ENCODE measurements at places on chromosomes 1 and 21. TPM values are rescaled to one million over a fixed set of nuclear protein-coding genes. Genes with fewer than 3 reads are reported as not detected.
A peak's percentile ranks its signal among the peaks of the same experiment; 100 is the strongest.

OR2T2 gene
- total RNA-seq = not detected

- peaks cover 7% of the 10 kb centered on the region for H3K27me3 ChIP-seq
- no peak overlapping the region for H3K4me3 ChIP-seq
- DNase-seq = no peak
- H3K4me1 ChIP-seq = no peaks in the 10 kb centered on the region
- no peaks in the 10 kb centered on the region for H3K36me3 ChIP-seq
- H3K27ac ChIP-seq = no peak overlapping the region
Measured at GRCh38 chr1:25033030-25033827, 103.2 kb upstream of the RUNX3 start.

CELSR2 gene
- 13.8 TPM for total RNA-seq

DNA sequence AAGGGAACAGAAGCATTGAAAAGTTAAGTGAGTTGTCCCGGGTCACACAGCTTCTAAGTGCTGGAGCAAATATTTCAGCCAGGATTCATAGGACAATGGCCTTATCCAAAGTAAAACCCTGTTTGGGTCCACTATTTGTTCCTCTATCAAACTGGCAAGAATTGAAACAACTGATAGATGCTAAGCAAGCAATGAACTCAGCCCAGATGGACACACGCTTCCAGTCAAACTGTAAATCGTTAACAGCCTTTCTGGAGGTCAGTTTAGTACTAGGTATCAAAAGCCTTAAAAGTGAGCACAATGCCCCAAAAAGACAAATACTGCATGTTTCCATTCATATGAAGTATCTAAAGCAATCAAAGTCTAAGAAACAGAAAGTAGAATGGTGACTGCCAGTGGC lies 779 bp upstream of the SVBP start:
- H3K36me3 ChIP-seq = no peaks in the 10 kb centered on the region
- no peak overlapping the region for H3K27ac ChIP-seq
- no peak for DNase-seq
- peaks cover 7% of the 10 kb centered on the region for H3K4me1 ChIP-seq
- no peaks in the 10 kb centered on the region for H3K27me3 ChIP-seq

DNA sequence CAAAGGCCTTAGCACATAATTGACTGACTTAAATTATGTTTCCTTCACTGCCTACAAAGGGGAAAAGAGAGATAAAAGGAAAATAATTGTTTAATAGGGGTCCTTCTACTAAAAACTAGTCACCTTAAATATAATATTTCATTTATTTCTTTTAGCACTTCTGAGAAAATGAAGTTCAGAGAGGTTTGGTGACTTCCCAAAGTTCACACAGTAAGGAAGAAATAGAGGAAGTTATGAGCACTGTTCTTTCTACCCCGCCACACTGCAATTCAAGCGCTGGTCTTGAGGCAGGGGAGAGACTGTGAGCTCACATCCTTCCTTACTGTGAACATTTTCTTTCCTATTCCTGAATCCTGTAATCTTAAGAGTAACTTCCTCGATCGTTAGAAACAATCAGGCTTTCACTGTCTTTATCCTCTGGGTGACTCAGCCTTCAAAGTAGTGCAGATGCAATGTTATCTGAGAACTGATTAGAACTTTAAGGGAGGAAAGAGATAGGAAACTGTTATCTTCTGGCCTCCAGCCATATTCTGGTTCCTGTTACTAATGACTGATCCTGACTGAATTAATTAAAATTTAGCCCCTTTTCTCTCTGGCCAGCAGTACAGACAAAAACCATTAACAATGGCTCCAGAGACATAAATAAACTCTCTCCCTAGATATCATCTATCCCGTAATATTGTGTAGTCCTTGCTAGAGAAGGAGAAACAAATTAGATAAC lies 6.8 kb downstream of the RGS5 start:
- H3K4me1 ChIP-seq = no peaks in the 10 kb centered on the region
- H3K27ac ChIP-seq = no peak overlapping the region
- no peak overlapping the region for H3K4me3 ChIP-seq
- DNase-seq = no peak

DNA sequence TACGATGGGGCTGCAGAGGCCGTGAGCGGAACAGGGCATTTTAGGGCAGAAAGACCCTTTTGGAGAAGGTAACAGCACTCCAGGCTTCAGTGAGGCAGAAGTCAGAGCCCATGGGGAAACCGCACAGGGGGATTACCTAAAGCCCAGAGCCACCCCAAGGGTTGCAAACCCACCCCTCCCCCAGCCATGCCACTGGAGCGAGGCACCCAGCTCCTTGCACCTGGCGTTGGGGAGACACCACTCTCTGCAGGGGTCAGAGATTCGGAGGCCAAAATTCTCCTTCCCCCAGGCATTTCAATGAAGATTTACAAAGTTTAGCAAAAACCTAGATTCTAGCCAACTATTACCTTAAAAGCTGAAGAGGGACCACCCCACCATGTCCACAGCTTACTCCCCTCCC lies 38.4 kb upstream of the CCDC27 start:
- H3K4me1 ChIP-seq = no peaks in the 10 kb centered on the region
- H3K27me3 ChIP-seq = no peaks in the 10 kb centered on the region
- no peak overlapping the region for H3K4me3 ChIP-seq
- H3K36me3 ChIP-seq = no peaks in the 10 kb centered on the region
- H3K27ac ChIP-seq = peak overlapping the region; percentile 87
- DNase-seq = no peak

GRCh38 chr21:29155118-29155932 lies 24.9 kb downstream of the MAP3K7CL start:
- no peaks in the 10 kb centered on the region for H3K4me1 ChIP-seq
- peak overlapping the region; percentile 14 for H3K4me3 ChIP-seq
- H3K27me3 ChIP-seq = no peaks in the 10 kb centered on the region
- peak; percentile 52 for DNase-seq

CORT gene
- not detected for total RNA-seq

- H3K36me3 ChIP-seq = no peaks in the 10 kb centered on the region
- no peak overlapping the region for H3K27ac ChIP-seq
- H3K4me3 ChIP-seq = no peak overlapping the region
- no peaks in the 10 kb centered on the region for H3K4me1 ChIP-seq
Measured at GRCh38 chr21:42565886-42566523, 52.4 kb downstream of the SLC37A1 start.

DNA sequence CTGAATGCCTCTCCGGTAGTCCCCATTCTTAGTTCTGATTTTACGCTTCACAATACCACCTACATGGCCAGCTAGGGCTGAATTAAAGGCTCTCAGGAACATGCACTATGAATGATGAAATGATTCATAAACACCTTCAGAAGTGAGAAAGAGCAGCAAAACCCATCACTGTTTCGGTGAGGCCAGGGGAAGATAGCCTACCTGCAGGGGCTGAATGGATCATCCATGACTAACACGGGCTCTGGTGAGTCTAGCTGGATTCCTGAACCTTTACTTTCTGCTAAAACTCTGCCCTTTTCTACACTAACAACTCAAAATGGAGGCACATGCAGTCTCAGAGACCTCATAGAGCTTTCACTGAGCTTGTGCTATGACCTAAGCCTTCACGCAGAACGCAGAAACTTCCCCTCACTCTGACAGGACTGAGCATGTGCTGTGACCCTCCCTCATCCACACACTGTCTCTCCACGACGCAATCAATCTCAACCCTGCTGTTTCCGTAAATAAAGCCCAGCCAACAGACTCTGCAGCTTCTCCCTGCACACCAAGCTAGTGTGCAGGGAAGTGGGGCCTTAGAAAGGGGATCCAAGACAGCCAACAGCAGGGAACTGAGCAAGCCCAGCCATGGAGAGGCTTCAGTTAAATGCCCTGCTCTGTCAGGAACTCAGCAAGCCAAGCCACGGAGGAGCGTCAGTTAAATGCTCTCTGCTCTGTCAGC lies 207.8 kb downstream of the SLC45A1 start:
- H3K36me3 ChIP-seq = no peaks in the 10 kb centered on the region
- peak overlapping the region; percentile 85 for H3K27ac ChIP-seq
- H3K4me3 ChIP-seq = peak overlapping the region; percentile 64
- no peaks in the 10 kb centered on the region for H3K4me1 ChIP-seq

GRCh38 chr1:76371941-76372340 lies 297.4 kb downstream of the ST6GALNAC3 start:
- H3K36me3 ChIP-seq = no peaks in the 10 kb centered on the region
- DNase-seq = no peak
- H3K27me3 ChIP-seq = no peaks in the 10 kb centered on the region
- no peaks in the 10 kb centered on the region for H3K4me1 ChIP-seq

PLCH2 gene
- 10.2 TPM for total RNA-seq

- H3K4me3 ChIP-seq = no peak overlapping the region
- no peaks in the 10 kb centered on the region for H3K4me1 ChIP-seq
- DNase-seq = no peak
Measured at GRCh38 chr1:154736841-154737240, 128.9 kb upstream of the ADAR start.

DNA sequence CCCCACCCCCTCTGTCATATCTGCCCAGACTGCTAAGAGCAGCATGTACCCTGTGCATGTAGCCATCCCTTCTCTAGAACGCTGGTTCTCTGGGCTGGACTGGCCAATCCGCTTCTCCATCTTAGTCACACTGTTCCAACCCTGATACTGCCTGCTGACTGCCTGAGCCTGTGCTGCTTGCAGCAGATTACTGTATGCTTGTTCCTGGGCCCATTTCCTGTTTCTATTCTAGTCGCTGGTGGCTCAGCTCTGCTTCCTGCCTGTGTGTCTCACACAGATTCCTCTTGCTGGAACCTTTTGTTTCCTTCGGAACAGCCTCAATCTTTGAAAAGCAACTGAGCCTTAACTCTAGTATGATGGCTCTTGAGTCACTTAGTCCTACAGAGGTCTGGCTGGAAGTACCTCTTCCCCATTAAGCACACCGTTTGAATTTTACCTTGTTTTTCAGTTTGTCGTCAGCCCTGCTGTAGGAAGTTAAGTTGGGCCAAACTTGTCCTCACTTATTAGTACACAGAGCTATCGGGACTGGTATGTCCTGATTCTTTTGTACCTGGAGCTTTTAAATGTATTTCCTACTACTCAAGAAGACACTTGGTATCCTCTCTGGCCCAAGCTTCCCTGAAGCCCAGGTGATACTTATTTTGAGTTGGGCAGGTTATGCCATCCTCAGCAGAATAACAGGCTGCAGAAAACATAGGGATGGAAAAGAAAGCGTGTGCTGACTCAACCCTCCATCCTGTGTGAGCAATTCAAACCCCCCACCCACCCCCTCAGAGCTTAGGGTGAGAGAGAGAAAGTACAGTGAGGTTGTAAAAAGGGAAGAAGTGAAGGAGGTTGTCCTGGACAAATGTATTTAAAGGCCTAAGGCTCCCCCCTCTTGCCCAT lies 43.4 kb upstream of the PIGV start:
- H3K27me3 ChIP-seq = no peaks in the 10 kb centered on the region
- H3K27ac ChIP-seq = peak overlapping the region; percentile 57
- no peaks in the 10 kb centered on the region for H3K36me3 ChIP-seq
- H3K4me1 ChIP-seq = no peaks in the 10 kb centered on the region
- H3K4me3 ChIP-seq = no peak overlapping the region
- peak; percentile 60 for DNase-seq

- no peaks in the 10 kb centered on the region for H3K36me3 ChIP-seq
- no peaks in the 10 kb centered on the region for H3K27me3 ChIP-seq
- H3K4me3 ChIP-seq = no peak overlapping the region
- no peaks in the 10 kb centered on the region for H3K4me1 ChIP-seq
Measured at GRCh38 chr1:217540321-217540720, 90.6 kb downstream of the GPATCH2 start.

DNA sequence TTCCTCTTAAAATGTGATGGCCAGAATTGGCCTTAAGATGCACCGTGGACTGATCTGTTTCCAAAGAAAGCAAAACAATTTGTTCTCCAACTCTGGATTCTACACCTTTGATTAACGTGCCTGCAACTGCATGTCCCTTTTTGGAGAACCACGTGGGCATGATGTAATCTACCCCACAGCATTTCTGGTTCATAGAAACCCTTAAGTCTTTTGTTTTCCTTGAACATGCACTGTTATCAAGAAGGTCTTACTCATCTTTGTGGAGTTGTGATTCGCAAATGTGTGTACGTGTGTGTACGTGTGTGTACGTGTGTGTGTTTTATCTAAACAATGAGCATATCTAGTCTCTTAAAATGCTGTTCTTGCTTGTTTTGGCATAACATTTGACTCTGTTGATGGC lies 57.8 kb downstream of the LPAR3 start:
- peak; percentile 50 for DNase-seq
- H3K27ac ChIP-seq = peak overlapping the region; percentile 22
- no peaks in the 10 kb centered on the region for H3K4me1 ChIP-seq
- no peaks in the 10 kb centered on the region for H3K27me3 ChIP-seq

DNA sequence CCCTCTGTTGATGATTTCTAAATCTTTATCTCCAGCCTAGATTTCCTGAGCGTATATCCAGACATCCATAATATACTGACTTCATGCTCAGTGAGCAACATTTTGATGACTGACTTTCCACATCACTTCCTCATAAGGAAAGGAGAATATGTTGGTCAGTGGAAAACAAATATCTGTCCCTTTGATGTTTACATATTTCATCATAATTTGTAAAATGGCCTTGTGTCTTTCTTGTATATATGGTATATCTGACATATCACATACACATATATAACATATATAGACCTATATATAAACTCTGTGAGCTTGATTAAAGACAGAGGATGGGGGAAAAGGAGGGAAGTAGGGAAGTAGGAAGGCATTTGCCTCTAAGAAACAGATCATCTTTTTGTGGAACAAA lies 18.6 kb downstream of the ZBTB8A start:
- no peaks in the 10 kb centered on the region for H3K4me1 ChIP-seq
- H3K36me3 ChIP-seq = no peaks in the 10 kb centered on the region
- DNase-seq = no peak
- no peaks in the 10 kb centered on the region for H3K27me3 ChIP-seq
- no peak overlapping the region for H3K27ac ChIP-seq

GRCh38 chr1:63148825-63149645 lies 173.3 kb upstream of the FOXD3 start:
- no peaks in the 10 kb centered on the region for H3K27me3 ChIP-seq
- no peaks in the 10 kb centered on the region for H3K36me3 ChIP-seq
- H3K27ac ChIP-seq = no peak overlapping the region
- no peaks in the 10 kb centered on the region for H3K4me1 ChIP-seq

DNA sequence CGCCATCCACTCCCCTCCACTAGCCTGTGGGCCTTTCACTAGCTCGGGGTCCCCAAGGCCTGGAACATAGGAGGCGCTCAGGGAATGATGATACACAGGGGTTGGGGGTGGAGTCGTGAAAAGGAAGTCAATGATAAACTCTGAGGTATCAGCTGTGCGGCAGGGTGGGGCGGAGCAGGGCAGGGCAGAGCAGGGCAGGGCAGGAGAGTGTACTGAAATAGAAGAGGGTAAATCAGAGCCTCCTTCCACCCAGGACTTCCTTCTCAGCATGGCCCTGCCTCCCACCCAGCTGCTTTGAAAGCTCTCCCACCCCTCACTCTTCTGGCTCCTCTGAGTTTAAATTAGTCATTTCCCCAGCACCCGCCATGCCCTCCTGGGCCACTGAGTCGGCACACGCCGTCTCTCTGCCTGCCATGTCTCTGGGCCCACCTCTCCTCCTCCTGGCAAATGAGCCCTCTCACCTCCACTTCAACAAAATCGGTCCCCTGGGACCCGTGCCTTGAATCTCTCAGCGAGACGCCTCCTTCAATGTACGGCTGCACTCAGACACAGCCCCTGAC lies 16.9 kb downstream of the CAPZB start:
- H3K27ac ChIP-seq = peak overlapping the region; percentile 65
- no peak for DNase-seq
- peaks cover 5% of the 10 kb centered on the region for H3K4me1 ChIP-seq
- no peaks in the 10 kb centered on the region for H3K36me3 ChIP-seq
- H3K27me3 ChIP-seq = no peaks in the 10 kb centered on the region
- no peak overlapping the region for H3K4me3 ChIP-seq

STUM gene
- total RNA-seq = 1.1 TPM

WNT2B gene
- 6.0 TPM for total RNA-seq

GRCh38 chr1:201702936-201703335 lies 126.0 kb upstream of the IPO9 start:
- H3K4me3 ChIP-seq = no peak overlapping the region
- no peaks in the 10 kb centered on the region for H3K36me3 ChIP-seq
- DNase-seq = no peak
- H3K27me3 ChIP-seq = no peaks in the 10 kb centered on the region
- no peaks in the 10 kb centered on the region for H3K4me1 ChIP-seq
